ENCODE measurements at places on chromosomes 1 and 21. TPM values are rescaled to one million over a fixed set of nuclear protein-coding genes. Genes with fewer than 3 reads are reported as not detected.

DNA sequence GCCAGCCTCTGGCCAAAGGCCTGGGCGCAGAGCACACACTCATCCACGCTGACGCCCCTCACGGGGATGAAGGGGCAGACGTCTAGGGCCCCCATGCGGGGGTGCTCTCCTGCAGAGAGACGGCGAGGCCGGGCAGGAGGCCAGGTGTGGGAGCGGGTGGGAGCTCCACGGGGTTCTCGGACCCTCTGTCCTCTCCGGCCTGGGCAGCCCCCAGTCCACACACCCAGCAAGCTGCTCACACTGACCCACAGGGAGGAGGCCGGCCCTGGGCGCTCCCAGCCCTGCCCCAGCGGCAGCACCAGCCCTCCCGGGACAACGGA, 2.5 kb downstream of the FTCD start:
- DNase-seq, result no peak

- DNase-seq, result no peak
Measured at GRCh38 chr1:86582161-86582560, 35.3 kb downstream of the CLCA4 start.

DNA sequence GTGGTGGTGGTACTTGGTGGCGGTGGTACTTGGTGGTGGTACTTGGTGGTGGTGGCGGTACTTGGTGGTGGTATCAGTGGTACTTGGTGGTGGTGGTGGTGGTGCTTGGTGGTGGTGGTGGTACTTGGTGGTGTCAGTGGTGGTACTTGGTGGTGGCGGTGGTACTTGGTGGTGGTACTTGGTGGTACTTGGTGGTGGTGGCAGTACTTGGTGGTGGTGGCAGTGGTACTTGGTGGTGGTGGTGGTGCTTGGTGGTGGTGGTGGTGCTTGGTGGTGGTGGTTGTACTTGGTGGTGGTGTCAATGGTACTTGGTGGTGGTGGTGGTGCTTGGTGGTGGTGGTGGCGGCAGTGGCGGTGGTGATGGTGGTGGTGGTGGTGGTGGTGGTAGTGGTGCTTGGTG, 20.2 kb downstream of the COQ8A start:
- no peak for DNase-seq

DNA sequence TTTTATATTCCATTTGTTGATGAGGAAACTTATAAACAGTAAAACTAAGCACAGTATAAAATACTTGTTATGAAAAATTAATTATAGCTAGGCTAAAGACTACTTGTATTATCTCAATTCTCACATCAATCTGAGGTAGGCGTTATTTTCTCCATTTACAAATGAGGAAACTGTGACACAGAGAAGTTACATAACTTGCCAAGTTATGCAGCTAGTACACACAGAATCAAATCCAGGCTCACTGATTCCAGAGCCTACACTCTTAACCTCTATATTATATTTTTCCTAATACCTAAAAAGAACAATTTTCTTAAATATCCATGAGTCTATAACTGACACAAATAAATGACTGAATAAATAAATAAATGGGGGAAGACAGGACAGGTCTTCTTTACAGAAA, 11.2 kb upstream of the VPS45 start:
- no peak for DNase-seq

Gene C1orf87
- 0.36 TPM for total RNA-seq

Gene STYXL2
- 46.6 TPM for total RNA-seq

Gene ANGPTL3
- not detected for total RNA-seq

Gene DNAJC28
- total RNA-seq, result 3.5 TPM

Gene WNT4
- total RNA-seq, result 6.7 TPM
